ENCODE measurements at places on chromosomes 1 and 21.

GRCh38 chr1:197842646-197843045 is 59.8 kb upstream of the C1orf53 start:
- no peak for DNase-seq

GRCh38 chr1:44848456-44849181 is 5.6 kb upstream of the PTCH2 start:
- DNase-seq: no peak

DNA sequence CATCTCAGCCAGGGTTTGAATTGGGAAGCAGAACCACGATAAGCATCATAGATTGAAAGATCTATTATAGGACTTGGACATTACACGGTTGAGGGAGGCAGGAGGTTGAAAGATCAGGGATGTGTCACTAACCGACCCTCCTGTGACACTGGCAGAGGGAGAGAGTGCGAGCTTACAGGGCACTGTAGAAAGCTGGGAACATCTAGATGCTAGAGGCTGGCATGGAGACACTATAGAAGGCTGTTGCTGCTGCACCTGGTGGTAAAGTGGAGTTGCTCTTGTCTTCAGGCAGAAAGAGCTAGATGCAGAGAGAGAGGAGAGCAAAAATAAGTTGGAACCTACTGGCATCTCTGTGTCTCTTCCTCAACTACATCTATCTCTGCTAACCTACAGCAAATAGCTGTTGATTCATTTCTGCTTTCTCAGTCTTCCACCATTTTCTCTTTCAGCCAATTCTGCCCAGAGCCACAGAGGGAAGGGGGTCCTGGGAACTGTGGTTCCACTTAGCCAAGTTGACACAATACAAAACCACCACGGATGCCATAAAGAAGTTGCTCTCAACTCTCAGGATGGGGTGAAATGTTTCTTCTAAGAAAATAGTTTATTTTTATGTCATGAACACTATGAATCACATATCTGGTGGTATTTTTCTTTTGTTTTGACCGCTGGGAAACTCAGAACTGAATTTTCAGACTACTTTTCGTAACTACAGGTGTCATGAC is 155.9 kb downstream of the ZNF281 start:
- no peak for DNase-seq

DNA sequence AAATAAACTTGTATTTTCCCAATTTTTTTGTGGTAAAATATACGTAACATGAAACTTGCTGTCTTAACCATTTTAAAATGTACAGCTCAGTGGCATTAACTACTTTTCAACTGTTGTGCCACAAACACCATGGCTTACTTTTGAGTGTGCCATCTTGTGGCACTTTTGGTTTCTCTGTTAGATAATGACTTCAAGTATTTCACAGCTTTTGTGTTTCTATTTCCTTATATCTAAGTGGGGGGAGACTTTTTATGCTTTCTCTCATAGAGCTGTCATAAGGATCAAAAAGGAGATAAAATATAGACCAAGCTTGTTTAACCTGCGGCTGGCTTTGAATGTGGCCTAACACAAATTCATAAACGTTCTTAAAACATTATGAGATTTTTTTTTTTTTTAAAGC is 44.3 kb downstream of the CDC14A start:
- DNase-seq: no peak

All from effector CD8-positive, alpha-beta T cell (primary cell).